CD4-positive, alpha-beta T cell treated with Interleukin-6 at 100 ng/mL for 8 hours (primary cell): ENCODE measurements at places on chromosomes 12 and 14.
A peak's percentile ranks its signal among the peaks of the same experiment; 100 is the strongest.

DNA sequence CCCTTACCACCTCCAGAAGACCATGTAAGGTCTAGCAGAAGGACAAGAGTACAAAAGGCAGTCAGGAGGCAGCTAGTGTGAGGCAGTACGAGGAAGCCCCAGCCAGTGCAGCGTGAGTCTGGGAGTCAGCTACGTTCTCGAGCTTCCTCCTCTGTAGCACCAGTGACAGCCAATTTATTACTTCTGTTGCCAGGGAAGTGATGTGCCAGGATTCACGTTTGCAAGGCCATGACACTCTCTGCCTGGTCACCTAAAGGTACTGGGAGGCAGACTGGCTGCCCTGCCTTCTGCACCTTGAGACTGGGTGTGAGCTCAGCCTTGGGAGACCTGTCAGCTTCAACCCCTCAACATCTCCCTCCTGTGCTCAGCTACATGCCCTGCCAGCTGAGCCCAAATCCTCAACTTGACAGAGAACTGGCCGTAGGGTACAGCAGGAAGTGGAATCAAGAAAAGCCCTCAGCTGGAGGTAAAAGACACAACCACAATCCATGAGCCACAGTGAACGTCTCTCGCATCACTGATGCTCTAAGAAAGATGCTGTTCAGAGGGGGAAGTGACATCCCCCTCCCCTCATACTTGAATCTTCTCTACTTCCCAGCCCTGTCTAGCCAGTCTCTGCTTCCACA, 182.5 kb upstream of the RGS6 start:
- no peak for DNase-seq

DNA sequence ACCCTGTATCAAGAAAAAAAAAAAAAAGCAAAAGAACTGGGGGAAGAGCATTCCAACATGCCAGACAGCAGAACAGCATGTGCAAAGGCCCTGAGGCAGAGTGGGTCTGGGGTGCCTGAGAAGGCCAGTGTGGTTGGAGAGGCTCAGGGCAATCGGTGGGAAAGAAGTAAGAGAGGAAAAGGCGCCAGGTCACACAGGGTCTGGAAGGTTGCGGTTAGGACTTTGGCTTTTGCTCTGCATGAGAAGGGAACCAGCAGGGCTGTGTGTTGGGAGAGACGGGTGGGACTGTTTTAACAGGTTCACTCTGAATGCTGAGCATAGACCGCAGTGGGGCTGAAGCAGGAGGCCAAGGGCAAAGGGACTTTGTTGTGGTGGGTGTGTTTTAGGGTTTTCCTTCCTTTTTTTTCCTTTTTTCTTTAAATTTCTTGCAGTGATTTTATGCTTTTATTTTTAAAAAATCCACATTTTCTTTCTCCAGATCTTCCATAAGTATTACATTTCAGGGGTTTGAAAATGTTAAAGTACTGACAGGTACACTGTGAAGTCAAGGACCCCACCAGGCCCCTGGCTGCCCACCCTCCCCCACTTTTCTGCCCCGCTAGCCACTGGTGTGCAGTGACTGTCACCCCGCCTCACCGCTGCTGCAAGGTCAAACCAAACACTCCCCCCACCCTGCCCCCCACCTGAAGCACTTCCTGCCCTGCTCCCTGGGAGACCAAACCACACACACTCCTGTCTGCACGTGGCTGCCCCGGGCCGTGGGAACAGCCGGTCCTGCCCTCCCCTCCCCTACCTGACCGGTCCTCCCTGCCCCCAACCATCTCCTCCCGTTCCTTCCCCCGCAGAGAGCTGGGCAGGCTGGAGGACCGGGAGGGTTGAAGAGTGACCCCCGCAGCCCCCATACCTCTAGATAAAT, 30.0 kb downstream of the DTX1 start:
- peak; percentile 46 for DNase-seq

- DNase-seq, result peak; percentile 8
These were observed 42.4 kb downstream of the RALGAPA1 start for GRCh38 chr14:35766700-35767082.

DNA sequence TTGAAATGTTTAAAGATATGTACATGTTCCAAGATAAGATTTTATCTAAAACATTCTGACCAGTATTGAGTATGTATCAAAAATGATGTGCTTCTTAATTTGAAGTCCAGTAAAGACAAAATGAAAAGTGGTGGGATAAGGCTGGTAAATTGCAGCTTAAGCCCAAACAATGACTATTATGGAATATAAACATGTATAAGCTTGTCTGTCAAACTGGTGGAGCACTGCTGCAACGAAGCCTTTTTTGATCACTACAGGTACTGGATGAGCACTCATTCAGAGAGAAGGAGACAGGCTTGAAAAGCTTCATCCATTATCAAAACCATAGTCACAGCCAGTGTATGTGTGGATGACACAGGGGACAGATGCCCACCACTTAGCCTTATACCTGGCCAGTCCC, 138.4 kb downstream of the ATP23 start:
- DNase-seq, result no peak

GRCh38 chr14:104682107-104682593, 7.3 kb upstream of the INF2 start:
- DNase-seq, result no peak

- DNase-seq, result no peak
These were observed 3.0 kb upstream of the CISTR start for GRCh38 chr12:53754633-53755264.

GRCh38 chr12:5510251-5510805, 78.4 kb downstream of the NTF3 start:
- no peak for DNase-seq

GRCh38 chr12:110585231-110585799, 2.2 kb upstream of the PPTC7 start:
- DNase-seq, result peak; percentile 74

GRCh38 chr12:2227360-2227759, 174.6 kb downstream of the CACNA1C start:
- DNase-seq, result no peak

GRCh38 chr14:88166616-88167015, 156.5 kb downstream of the KCNK10 start:
- no peak for DNase-seq

GRCh38 chr14:22233377-22233776, 355.6 kb downstream of the DAD1 start:
- DNase-seq, result no peak

DNA sequence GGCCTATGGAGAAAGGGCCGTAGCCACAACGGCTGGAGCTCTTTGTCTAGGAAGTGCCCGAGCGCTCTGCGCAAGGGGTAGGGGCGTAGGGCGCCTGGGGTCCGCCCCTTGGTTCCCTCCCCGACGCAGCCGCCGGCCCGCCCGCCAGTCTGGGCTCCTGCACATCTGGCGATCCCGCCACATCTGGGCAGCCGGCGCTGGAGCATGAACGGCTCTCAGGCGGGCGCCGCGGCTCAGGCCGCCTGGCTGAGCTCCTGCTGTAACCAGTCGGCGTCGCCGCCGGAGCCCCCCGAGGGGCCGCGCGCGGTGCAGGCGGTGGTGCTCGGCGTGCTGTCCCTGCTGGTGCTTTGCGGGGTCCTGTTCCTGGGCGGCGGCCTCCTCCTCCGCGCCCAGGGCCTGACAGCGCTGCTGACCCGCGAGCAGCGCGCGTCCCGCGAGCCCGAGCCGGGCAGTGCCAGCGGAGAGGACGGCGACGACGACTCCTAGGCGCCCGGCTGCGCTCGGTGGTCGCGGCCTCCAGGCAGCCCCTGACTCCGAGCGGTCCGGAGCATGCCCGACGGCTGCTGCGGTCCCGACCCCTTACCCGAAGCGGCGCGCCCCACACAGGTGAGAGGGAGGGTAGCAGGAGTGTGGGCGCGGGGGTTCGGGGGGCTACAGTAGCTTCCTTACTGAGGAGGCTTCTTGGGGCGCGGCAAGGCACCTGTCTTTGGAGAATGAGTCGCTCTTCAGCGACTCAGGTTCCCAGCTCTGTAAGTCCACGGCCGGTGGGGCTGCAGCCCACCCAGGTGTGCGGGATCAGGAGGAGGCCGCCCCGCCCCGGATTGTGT, at the start of gene SMIM41:
SMIM41 (plus strand) TSS at position 129 of the 827 bp plus-strand sequence; CDS start at position 205, 76 bp downstream.
- DNase-seq, result no peak

- DNase-seq, result no peak
These were observed 2.3 kb downstream of the DICER1 start for GRCh38 chr14:95155045-95155444.

- no peak for DNase-seq
These were observed 139.5 kb upstream of the OTX2 start for GRCh38 chr14:56949828-56950227.

- no peak for DNase-seq
These were observed 125.5 kb downstream of the LMNTD1 start for GRCh38 chr12:25427337-25428249.

DNA sequence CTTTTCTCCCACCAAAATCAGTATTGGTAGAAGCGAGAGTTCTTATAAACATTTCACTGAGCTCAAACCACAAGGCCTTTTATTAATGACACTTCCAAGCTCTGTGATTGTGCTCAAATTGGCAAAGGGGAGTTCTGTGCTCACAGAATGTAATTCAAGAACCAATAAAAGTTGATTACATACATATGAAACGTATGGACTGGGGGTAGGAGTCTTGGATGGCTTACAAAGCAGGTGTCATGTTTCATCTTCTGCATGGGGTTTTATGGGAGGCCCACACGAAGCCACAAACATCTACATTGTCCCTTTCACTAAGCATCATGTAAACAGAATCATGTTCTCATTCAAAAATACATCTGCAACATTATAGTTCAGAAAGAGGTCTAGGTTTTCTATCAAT, 828.3 kb downstream of the VRK1 start:
- DNase-seq, result no peak

DNA sequence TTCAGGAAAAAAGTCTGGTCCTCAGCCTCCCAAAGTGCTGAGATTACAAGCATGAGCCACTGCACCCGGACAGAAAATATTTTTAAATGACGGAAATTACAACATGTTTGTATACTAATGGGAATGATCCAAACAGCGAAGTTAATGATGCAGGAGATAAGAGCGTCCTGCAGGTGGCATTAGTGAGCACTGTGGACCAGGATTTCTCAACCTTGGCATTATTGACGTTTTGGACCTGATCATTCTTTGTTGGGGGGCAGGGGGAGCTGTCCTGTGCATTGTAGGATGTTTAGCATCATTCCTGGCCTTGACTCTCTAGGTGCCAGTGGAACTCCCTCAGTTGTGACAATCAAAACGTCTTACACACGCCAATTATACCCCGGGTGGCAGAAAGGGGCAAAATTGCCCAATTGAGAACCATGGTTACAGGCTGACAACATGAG, 34.1 kb downstream of the SCFD1 start:
- peak; percentile 10 for DNase-seq

GRCh38 chr14:37810094-37810801, 214.8 kb downstream of the TTC6 start:
- no peak for DNase-seq

- peak; percentile 57 for DNase-seq
These were observed 34.8 kb downstream of the FBXO21 start for GRCh38 chr12:117155278-117156060.

GRCh38 chr12:95949477-95950206, 6.5 kb downstream of the AMDHD1 start:
- DNase-seq, result no peak

- no peak for DNase-seq
These were observed 219.3 kb downstream of the TRHDE start for GRCh38 chr12:72491426-72491825.

DNA sequence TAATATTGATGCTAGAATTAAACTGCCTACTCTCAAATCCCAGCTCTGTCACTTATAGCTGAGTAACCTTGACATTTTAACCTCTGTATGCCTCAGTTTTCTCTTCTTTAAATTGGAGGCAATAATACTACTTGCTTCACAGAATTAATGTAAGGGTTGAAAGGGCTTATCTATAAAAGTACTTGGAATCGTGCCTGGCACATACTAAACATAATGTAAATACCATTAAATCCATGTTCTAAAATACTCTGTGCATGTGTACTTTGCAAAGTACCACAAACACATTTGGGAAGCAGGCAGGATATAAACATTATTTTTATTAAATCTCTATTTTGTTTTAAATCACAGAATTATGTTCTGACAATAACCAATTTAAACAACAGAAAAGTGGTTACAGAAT, 41.9 kb downstream of the DYRK4 start:
- no peak for DNase-seq

- no peak for DNase-seq
These were observed 129.0 kb upstream of the HMGA2 start for GRCh38 chr12:65695113-65695865.

- peak; percentile 85 for DNase-seq
These were observed 12.4 kb downstream of the FAM181A start for GRCh38 chr14:93939304-93940229.

DNA sequence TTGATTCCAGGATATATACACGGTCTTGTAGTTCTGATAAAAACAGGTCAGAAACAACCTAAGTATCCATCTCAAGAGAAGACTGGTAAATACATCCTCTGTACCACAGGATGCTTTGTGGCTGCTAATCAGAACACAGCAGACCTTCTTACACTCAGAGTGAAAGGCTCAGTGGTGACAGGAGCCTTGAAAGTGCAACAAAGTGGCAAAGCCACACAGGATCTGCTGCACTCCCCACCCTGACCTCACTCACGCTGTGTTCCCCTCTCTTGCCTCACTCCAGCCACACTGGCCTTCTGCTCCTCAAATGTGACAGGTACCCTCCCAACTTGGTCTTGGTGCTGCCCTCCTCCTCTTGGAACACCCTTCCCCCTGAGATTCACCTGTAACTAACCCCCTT, 98.1 kb upstream of the GRIP1 start:
- peak; percentile 39 for DNase-seq

DNA sequence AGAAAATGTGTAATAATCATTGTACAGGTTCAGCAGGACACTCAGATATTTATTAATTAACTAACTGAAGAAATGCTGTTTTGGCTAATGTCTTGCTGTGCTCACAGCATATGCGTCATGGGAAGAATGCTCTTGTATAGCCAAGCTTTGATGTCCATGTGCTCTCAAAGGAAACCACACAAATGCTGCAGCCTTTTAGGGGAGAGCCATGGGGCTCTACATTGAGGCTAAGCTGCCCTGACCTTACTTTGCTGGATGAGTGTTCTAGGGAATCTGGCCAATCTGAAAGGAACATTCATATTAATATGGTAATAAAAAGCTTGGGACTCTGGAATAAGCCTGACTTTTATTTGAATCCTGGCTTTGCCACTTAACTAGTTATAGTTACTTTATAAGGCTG, 9.5 kb upstream of the CRADD start:
- no peak for DNase-seq

- DNase-seq, result no peak
These were observed 202 bp downstream of the YAF2 start for GRCh38 chr12:42237853-42238239.
